ENCODE measurements at places on chromosomes 4 and X.

GRCh38 chr4:114673306-114673705, 74.7 kb downstream of the UGT8 start:
- no peaks in the 10 kb centered on the region for H3K27me3 ChIP-seq
- no peak overlapping the region for H3K27ac ChIP-seq
- no peak for DNase-seq
- no peak overlapping the region for H3K4me3 ChIP-seq
- H3K36me3 ChIP-seq = no peaks in the 10 kb centered on the region
- no peaks in the 10 kb centered on the region for H3K4me1 ChIP-seq

GRCh38 chr4:53515076-53515475, 76.2 kb downstream of the LNX1 start:
- H3K27ac ChIP-seq = no peak overlapping the region
- no peaks in the 10 kb centered on the region for H3K27me3 ChIP-seq
- DNase-seq = no peak
- no peaks in the 10 kb centered on the region for H3K4me1 ChIP-seq

GRCh38 chr4:174420316-174420715, 102.0 kb downstream of the HPGD start:
- peaks cover 22% of the 10 kb centered on the region for H3K4me1 ChIP-seq
- H3K4me3 ChIP-seq = no peak overlapping the region
- H3K27me3 ChIP-seq = no peaks in the 10 kb centered on the region
- H3K27ac ChIP-seq = no peak overlapping the region
- H3K36me3 ChIP-seq = no peaks in the 10 kb centered on the region
- no peak for DNase-seq

GRCh38 chr4:3345384-3345783, 52.6 kb downstream of the RGS12 start:
- no peaks in the 10 kb centered on the region for H3K36me3 ChIP-seq
- H3K4me1 ChIP-seq = peaks cover 38% of the 10 kb centered on the region

DNA sequence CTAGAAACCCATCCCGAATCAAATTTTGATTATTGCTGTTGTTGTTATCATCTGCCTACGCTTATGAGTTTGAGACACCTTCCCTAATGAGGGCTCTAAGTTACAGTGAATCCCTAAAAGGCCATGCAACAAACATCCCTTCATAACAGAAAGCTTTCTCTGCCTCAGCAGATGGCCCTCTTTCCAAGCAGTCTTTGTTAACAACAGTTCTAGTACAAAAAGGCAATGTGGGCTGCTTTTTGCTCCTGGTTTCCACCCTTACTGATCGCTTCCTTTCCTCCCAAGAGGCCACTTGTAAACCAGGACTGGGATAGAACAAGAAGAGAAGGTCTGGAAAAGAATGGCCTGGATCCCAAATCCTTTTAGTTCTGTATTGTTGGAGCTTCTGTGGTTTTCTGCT, 24.2 kb downstream of the GPC4 start:
- H3K4me1 ChIP-seq = peaks cover 3% of the 10 kb centered on the region
- no peak overlapping the region for H3K4me3 ChIP-seq
- no peaks in the 10 kb centered on the region for H3K27me3 ChIP-seq
- no peak overlapping the region for H3K27ac ChIP-seq

GRCh38 chrX:40009890-40010289, 87.9 kb downstream of the BCOR start:
- H3K27ac ChIP-seq = no peak overlapping the region
- no peaks in the 10 kb centered on the region for H3K36me3 ChIP-seq
- H3K27me3 ChIP-seq = no peaks in the 10 kb centered on the region
- peaks cover 20% of the 10 kb centered on the region for H3K4me1 ChIP-seq
- DNase-seq = no peak

GRCh38 chr4:24664956-24665355, 80.6 kb upstream of the DHX15 start:
- no peaks in the 10 kb centered on the region for H3K27me3 ChIP-seq
- H3K36me3 ChIP-seq = no peaks in the 10 kb centered on the region
- DNase-seq = no peak
